ENCODE measurements at places on chromosomes 1 and 21.

DNA sequence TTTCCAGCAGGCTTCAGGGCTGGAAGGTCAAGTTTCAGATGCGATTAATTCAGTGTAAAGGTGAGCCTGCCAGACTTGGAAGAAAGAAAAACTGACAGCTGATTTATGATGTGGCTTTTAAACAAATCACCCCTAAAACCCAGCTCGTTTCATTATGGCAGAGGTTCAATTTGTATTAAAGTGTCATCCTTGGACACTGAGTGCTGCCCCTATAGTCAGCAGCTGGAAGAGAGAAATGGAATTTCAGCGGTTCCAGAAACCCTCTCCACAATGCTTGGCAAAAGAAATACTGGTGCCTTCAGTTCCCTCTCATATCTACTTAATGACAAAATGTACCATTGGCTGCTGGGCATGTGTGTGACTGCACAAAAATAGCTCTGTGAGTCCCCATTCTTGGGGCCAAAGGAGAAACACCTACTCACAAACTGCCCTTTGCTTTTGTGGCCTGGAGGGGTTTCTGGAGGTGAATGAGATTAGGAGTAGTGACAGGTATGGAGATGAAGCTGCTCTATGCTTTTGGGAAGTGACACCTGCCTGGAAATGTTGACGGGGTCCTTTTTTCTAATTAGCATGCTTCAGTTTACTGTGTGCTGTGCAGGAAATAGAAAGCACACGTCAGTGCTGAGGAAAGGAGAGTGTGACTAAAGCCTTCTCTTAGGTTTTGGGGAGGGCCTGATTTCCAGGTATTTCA is 95.1 kb upstream of the TSPAN2 start:
- no peak for DNase-seq

DNA sequence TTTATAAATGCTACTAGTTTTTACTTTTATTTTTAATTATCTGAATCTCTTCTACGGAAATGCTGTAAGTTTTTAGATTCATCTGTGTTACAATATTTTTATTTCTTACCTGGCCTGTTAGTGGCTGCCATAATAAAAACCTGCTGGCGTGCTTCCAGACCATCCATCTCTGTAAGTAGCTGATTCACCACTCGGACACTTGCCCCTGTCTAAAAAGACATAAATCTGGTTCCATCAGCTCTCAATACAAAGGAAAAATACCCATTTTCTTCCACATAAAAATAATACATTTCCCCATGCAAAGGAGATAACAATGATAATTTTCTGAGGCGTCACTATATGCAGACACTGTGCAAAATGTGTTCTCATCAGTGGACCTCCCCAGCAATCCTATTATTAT is 62.0 kb downstream of the NVL start:
- no peak for DNase-seq

DNA sequence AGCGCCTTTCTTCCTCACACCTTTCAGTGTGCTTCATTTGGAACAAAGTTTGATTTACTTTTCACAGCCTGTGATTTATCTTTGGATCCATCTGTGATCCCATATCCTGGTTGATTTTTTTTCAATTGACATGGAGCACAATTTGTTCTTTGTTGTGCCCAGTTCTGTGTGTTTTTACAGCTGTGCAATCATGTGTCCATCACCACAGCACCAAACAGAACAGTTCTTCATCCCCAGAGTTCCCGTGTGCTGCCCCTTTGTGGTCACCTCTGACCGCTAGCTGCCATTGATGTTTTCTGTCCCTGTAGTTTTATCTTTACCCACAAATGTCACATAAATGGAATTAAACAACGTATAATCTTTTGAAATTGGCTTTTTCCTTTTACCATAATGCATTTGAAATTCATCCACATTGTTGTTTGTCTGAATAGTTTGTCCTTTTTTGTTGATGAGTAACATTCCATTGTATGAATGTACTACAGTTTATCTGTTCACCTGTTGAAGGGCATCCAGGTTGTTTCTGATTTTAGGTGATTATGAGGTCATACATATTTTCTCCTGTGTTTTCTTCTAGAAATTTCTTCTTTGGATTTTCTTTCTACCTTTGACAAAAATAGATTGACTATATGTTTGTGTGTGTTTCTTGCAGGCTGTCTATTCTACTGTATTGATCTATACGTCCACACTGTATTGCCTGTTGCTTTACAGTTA is 17.4 kb downstream of the MIGA1 start:
- no peak for DNase-seq

GRCh38 chr1:165843304-165843703 is 15.9 kb downstream of the UCK2 start:
- no peak for DNase-seq

- no peak for DNase-seq
These were observed 55.3 kb downstream of the MRPS6 start for GRCh38 chr21:34128674-34129038.

All from cerebellum (tissue), 4 donors.